H1 (cell line): ENCODE measurements at places on chromosomes 5 and 9. TPM values are rescaled to one million over a fixed set of nuclear protein-coding genes. Genes with fewer than 3 reads are reported as not detected.

GRCh38 chr5:74877624-74878304 is 11.6 kb upstream of the FAM169A start:
- DNase-seq, result no peak

DNA sequence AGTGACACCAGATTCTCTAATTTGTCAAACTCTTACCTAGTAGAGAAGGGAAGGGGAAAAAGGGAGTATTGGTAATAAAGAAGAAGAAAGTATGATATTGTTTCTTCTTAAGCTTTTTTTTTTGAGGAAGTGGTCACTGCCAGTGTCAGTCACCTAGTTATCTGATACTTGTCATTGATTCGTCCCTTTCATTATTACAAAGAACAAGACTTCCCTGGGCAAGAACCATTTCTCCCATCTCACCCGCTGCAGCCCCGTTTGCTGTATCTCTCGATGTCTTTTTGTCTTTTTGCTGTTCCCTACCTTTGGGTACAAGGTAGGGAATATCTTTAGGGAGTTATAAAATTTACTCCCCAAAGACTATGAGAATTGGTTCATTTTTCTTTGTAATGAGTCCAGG is 249.0 kb downstream of the ARHGAP26 start:
- no peak for DNase-seq

GRCh38 chr5:64505769-64506566 is at the start of gene RGS7BP:
RGS7BP (plus strand) TSS chr5:64506015; CDS start chr5:64506625, 610 bp downstream.
- peak; percentile 78 for DNase-seq

GRCh38 chr5:131386779-131387178 is 122.9 kb downstream of the CDC42SE2 start:
- no peak for DNase-seq

- DNase-seq, result no peak
Observed at GRCh38 chr9:20480249-20480648, 142.1 kb downstream of the MLLT3 start.

DNA sequence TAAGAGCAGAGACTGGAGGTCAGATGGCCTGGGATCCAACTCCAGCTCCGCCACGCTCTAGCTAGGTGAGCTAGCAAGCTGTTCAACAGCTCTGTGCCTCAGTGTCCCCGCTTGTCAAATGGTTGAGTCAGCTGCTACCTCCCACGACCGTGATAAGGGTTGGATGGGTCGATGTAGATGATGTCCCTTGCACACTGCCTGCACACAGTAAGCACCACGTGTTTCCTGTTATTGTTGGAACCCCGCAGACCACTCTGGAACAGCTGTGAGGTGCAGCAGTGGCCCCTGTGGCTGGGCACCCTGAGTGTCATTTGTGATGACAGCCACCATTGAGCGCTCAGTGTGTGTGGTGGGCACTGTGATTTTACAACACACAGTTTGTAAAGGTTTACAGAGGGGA is 54.0 kb upstream of the CTSL start:
- no peak for DNase-seq

GRCh38 chr5:143462431-143462830 is 58.9 kb upstream of the NR3C1 start:
- no peak for DNase-seq

GRCh38 chr5:6066016-6066415 is 312.3 kb downstream of the MED10 start:
- DNase-seq, result no peak

GRCh38 chr9:14071484-14071883 is 242.5 kb downstream of the NFIB start:
- DNase-seq, result no peak

DNA sequence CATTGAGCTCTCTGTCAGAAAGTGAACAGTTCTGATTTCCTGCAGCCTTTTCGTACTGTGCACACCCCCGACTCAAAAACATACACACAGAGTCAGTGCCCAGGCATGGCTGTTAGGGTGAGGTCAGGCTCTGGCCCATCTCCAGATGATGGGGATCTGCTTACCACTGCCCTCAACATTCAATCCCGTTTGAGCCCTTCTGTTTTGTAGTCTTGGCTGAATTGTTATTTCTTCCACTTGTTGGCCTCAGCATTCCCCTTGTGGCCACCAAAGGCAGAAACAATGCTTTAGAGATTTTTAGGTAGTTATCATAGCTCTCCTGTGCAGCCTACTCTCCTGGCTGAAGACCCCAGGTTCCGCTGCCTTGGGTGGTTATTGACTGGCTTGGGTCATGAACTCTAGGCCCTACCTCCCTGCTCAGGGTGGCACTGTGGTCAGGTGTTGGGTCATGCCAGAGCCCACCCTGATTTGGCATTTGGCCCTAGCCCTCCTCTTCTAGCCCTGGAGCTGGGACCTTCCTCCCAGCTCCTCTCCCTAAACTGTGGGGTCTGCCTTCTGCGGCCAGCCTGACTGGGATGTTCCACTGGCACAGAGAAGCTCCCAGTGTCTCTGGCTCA is 7.8 kb upstream of the MYOZ3 start:
- DNase-seq, result no peak

- DNase-seq, result no peak
Observed at GRCh38 chr9:89413963-89414638, 83.8 kb downstream of the SEMA4D start.

DNA sequence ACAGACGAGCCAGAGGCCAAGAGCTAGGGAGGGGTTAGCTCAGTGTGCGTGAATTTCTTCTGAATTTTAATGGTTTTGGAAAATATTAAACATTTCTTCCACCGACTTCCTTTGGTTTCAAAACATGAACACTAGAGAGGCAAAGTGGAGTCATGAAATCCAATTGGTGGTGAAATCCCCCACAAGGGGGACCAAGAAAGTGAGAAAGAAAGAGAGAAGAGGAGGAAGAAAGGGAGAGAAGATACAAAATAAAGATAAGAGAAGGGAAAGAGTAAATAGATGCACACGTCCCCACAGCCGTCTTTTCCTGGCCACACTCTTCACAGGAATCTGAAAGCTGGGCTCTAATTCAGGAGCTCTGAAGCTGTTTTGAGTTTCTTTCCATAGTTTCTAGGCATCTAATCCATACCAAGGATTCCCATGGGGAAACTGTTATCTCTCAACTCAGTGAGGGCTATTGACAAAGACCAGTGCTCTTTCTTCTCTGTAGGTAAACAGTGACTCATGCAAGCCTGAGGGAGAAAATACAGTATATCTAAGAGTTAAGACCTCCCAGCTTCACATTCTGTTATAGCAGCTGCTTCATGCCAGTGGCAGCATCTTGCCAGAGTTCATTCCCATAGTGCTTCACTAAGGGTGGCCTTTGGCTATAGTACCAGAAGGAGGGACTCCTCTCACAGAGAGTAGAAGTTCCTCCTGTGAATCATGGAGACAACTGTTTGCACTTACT is 115.8 kb upstream of the LIFR start:
- no peak for DNase-seq

DNA sequence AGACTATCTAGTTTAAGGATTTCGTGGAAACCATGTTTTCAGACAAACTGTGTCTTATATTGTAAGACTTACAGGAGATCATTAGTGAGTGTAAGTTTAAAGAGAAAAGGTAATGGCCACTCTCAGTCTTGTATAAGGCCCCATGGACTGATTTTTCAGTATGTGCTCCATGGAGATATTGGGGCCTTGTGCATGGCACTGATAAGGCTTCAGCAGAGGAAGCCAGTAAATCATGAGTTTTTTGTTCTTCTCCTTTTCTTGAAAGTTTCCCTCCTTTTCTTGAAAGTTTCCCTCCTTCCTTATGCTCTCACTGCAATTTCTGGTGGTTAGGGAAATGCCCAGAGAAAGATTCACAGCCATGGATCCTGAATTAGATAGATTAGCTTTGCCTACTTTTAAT is 471.3 kb downstream of the LRRC70 start:
- DNase-seq, result no peak

DNA sequence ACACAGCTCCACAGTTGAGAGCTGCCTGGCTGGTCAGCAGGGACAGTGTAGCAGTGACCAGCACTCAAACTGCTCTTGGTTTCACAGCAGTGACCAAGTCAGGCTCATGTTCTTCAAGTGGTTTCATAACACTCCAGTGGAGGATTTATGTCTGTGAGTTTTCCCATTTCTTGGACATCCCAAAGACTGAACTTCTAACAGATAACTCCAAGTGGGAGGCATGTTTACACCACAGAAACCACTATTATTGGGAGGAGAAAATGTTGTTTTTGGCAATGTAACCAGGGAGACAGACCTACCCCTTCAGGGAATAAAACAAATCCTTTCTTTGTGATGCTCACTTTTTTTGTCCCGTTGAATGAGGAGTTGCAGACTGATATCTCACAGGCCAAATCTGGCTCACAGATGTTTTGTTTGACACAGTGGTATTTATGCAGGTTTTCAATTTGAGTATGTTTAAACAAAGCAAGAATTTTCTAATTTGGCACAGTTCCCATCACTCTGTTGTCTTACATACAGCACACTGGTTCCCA is 141.5 kb downstream of the RMI1 start:
- DNase-seq, result no peak

GRCh38 chr5:136192526-136193321 is at the start of gene SMIM32:
SMIM32 (minus strand) TSS chr5:136193162; CDS start chr5:136192524, 638 bp downstream.
- DNase-seq, result peak; percentile 72

- DNase-seq, result no peak
Observed at GRCh38 chr9:86909388-86909787, 37.9 kb downstream of the GAS1 start.

- no peak for DNase-seq
Observed at GRCh38 chr5:168365581-168366081, 74.2 kb downstream of the WWC1 start.

DNA sequence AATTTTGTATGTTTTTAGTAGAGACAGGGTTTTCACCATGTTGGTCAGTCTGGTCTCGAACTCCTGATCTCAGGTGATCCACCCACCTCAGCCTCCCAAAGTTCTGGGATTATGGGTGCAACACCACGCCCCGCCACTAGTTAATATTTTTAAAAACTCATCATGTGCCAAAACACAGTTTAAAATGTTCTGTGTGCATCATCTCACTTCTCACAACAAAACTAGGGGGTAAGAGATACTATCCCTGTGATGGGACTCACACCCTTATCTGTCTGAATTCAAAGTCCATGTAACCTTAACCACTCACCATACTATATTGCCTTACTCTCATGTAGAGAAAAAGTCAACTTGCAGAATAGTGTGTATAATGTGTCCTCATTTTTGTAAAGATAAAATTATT is 2.6 kb downstream of the PKD2L2 start:
- DNase-seq, result no peak

DNA sequence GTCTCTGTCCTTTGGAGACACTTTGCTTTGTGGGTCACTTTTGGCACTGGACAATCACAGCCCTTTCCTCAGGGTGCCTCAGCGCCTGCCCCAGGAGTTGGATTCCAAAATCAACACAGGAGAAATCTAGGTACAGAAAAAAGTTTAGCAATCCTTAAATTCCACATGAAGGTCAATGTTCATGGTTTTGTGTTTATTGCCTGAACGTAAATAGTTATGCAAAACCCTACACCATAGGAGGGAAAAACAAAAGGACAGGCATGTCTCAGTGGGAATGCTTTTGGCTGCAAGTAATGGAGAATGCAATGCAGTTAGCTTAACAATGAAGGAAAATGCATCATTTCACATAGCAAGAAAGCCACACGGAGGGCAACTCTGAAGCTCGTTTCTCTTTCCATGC is 6.5 kb upstream of the HMCN2 start:
- DNase-seq, result no peak

DNA sequence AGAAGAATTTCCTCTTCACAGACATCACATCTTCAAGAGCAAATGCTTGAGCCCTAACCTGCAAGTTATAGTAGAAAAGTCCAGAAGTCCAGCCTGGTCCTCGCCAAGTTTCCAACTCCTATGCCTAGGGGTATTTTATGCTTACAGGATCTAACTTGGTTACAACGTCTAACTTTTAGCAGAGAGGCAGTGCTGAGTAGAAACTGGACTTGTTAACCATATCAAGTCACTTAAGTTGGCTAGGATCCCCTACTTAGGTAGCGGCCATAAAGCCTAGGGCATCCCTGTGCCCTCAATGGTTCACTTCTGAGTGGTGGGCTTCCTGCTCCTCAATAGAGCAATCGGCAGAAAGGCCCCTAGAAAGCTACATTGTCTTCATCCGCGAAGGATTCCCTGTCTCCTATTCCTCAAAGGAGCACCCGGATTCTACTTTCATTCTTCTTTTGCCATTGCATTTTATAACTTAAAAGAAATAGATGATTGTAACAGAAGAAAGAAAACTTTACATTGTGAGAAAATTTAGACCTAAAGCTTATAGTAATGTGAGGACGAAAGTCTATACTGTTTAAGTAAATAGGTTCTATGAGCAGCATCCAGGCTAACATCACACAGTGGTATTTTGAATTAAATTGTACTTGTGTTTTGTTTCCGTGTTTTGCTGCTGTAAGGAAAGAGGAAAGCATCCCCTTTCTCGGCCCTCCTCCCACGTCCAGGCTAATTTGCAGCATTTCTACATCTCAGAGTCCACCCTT is 1.3 kb upstream of the MTAP start:
- DNase-seq, result no peak

GRCh38 chr9:114081441-114082016 is 3.4 kb upstream of the AMBP start:
- DNase-seq, result no peak

GRCh38 chr9:18421391-18421790 is 52.6 kb upstream of the ADAMTSL1 start:
- no peak for DNase-seq

- DNase-seq, result peak; percentile 6
Observed at GRCh38 chr5:138986186-138986800, 111.2 kb upstream of the LRRTM2 start.

DNA sequence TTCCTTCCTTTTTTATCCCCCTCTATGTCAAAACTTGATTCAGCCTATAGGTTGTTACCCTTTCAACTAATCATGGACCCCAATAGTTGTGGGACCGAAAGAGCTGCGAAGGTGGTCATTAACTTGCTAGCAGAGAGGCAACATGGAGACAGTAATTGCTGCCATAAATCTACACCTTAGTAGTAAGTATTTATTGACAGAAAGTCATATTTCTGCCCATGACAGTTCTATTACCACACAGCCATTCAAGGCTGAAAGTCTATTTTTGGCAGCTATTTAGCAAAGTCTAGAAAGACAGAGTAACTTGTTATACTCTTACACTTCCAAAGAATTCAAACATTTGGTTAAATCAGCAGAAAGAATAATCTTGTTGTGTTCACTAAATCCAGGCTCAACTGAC is 236.2 kb downstream of the PRELID2 start:
- no peak for DNase-seq

- no peak for DNase-seq
Observed at GRCh38 chr9:87420884-87421283, 76.8 kb upstream of the DAPK1 start.

- DNase-seq, result no peak
Observed at GRCh38 chr5:15002173-15002572, 130.6 kb upstream of the ANKH start.

- DNase-seq, result no peak
Observed at GRCh38 chr5:33364406-33364805, 76.4 kb upstream of the TARS1 start.

Gene OTULINL
- 7.7 and 8.3 TPM in 2 replicates for total RNA-seq

Gene FAM13B
- 16.0 and 17.0 TPM in 2 replicates for total RNA-seq

Gene BRINP1
- 20.3 and 20.5 TPM in 2 replicates for total RNA-seq

Gene RACK1
- total RNA-seq, result 2,564 and 2,589 TPM in 2 replicates

Gene SPATA31C1
- 0.11 TPM in 1 of 2 replicates, not detected in the other for total RNA-seq

Gene TMEM215
- total RNA-seq, result 0.36 and 0.67 TPM in 2 replicates

Gene GMCL2
- total RNA-seq, result 0.13 TPM in 1 of 2 replicates, not detected in the other

Gene PCDHA9
- total RNA-seq, result 0.28 and 0.36 TPM in 2 replicates

Gene ST8SIA4
- total RNA-seq, result 0.50 and 0.77 TPM in 2 replicates

Gene PRXL2C
- total RNA-seq, result 7.3 and 8.3 TPM in 2 replicates

Gene GHR
- 0.19 and 0.27 TPM in 2 replicates for total RNA-seq
